CD4-positive, CD25-positive, alpha-beta regulatory T cell (primary cell): ENCODE measurements at places on chromosomes 3 and 15. TPM values are rescaled to one million over a fixed set of nuclear protein-coding genes. Genes with fewer than 3 reads are reported as not detected.

The GP9 gene
- not detected for polyA plus RNA-seq

The DLG1 gene
- polyA plus RNA-seq = 25.2 TPM

The KIF15 gene
- polyA plus RNA-seq = 0.77 TPM

The TMEM89 gene
- not detected for polyA plus RNA-seq

The ADAMTS7 gene
- polyA plus RNA-seq = not detected

The GLDN gene
- not detected for polyA plus RNA-seq

The LARP6 gene
- not detected for polyA plus RNA-seq

- no peak for DNase-seq
These were observed 127.5 kb downstream of the CLSTN2 start for GRCh38 chr3:140062461-140062860.

DNA sequence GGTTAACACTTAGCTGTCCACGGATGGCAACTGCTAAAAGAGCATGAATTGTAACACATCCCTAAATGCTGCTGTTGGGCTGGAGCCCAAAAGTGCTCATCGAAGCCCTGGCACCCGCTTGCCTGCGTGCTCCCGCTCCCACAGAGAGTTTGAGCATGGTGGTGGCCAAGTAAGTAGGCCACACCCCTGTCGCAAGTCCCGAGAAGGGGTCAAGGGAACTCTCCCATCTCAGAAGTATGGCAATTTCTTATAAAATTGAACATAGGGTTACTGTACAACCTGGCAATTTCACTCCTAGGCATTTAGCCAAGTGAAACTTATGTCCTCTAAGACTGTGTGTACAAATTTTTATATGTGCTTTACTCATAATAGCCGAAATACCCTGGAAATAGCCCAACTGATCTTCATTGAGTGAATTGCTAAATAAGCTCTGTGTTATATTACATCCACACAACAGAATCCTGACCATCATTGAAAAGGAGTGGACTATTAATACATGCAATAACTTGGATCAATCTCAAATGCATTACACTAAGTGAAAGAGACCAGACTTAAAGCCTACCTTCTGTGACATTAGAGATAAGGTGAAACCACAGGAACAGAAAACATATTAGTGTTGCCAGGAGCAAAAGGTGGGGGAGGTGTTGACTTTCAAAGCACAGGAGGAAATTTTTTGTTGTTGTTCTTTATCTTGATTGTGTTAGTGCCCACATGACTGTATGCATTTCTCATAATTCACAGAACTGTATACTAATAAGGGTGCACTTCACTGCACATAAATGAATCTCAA, 1.5 kb upstream of the GCSAM start:
- DNase-seq = peak; percentile 38

DNA sequence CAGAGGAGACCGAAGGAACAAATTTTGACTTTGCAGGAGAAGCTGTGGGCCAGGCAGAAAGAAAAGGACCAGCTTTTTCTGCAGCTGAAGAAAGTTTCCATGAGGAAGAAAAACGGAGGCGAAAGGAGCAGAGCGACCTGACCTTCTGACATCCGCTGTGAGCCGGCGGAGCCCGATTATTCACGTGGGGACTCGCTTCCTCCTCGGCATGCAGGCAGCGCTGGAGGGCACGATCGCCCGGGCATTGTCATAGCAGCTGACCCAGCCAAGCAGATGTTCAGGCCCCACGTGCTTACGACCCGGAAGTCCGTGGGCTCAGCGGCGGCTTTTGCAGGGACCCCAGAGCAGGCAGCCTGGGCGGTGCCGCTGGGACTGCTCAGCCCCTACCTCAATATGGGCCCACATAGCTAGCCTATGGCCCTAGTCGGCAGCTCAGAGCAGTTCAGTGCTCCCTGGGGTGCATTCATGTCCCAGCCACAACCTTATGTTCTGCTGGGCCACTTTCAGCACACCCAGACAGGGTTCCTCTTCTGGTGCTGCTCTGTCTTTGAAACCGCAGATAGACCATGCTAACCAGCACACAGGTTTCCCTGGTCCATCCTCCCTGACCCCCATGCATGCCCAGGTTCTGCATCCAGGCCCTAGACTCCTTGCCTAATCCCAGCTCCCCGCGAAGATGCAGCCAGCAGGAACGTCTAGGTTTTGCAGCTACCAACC, 10.5 kb upstream of the EIF4A2 start:
- DNase-seq = peak; percentile 87

- no peak for DNase-seq
These were observed 43.5 kb downstream of the EAF1 start for GRCh38 chr3:15470849-15471248.

DNA sequence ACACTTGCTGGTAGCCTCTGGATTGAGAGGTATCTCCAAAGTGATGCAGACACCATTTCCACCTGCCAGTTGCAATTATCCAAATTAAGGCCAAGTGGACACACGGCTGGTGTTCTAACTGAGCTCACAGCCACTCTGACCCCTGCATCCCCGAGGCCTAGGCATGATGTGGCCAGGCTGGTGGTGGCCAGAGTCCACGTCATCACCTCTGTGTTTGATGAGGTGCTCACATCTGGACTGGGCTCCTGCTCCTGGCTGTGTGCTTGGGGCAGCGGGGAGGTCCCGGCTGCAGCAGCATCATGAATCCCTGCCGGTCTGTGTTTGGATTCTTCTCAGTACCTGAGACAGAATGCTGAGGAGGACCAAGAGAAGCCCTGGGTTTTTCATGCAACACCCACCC, 4.9 kb downstream of the OXTR start:
- no peak for DNase-seq

GRCh38 chr3:9778143-9779074, 8.7 kb upstream of the CAMK1 start:
- no peak for DNase-seq

- no peak for DNase-seq
These were observed 405.0 kb upstream of the TPM1 start for GRCh38 chr15:62637574-62637897.

GRCh38 chr3:20280257-20280656, 94.3 kb upstream of the SGO1 start:
- no peak for DNase-seq

- no peak for DNase-seq
These were observed 11.1 kb upstream of the CHRNB4 start for GRCh38 chr15:78651930-78652615.

DNA sequence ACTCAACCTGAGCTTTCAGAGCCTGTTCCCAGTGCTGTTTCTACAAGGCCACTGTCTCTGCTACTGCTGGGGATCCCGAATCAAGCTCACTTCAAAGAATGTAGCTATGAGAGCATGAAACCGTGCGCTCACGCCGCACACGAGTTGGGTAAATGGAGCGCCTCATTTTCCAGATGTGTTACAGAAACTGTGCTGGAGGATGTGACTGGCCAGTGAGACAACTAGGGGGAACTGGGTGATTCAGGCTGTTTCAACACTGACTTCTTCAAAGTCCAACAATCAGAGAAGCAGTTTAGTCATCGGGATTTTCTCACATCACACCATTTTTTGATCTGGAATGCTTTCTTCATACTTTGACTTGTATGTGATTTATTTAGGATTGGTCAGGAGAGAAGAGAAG, 3.5 kb downstream of the ZNF710 start:
- DNase-seq = no peak

- no peak for DNase-seq
These were observed 2.2 kb downstream of the ABCC5 start for GRCh38 chr3:184015381-184016019.
